ENCODE measurements at places on chromosomes 5 and 9.

DNA sequence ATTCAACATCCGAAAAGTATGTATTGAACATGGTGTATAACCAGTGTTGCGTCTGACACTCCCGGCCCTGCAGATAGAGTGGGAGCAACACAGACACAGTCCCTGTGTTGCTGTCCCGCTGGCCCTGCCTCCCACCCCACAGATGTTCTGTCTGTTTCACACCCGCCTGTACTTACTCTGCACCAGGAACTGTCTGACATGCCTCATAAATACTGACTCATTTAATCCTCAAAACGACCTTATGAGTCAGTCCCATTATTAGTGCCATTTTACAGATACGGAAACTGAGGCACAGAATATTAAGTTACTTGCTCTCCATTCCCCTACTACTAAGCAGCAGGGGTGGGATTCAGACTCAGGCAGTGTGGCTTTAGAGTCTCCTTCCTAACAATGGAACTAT is 109.8 kb upstream of the NFIL3 start:
- no peak for DNase-seq

GRCh38 chr5:149544028-149544420 is 7.2 kb downstream of the CSNK1A1 start:
- no peak for DNase-seq

- DNase-seq: no peak
Measured at GRCh38 chr5:137462816-137463520, 36.2 kb downstream of the SPOCK1 start.

DNA sequence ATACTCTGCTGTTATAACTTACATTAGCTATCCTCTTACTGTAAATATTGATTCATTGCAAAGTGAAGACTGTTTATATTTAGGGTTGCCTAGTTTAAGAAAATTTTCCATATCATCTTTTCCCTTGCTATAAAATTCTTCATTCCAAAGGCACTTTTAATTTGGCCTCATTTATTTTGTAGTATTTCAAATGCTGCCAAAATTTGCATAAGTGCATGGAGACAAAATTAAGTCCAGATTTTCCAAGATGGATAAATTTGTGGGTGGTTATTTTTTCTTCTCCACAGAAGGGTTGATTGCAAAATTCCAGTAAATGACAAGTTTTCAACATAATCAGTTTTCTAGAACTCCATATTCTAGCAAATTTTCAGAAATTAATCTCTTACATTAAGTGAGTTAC is 141.5 kb upstream of the MTAP start:
- DNase-seq: no peak

DNA sequence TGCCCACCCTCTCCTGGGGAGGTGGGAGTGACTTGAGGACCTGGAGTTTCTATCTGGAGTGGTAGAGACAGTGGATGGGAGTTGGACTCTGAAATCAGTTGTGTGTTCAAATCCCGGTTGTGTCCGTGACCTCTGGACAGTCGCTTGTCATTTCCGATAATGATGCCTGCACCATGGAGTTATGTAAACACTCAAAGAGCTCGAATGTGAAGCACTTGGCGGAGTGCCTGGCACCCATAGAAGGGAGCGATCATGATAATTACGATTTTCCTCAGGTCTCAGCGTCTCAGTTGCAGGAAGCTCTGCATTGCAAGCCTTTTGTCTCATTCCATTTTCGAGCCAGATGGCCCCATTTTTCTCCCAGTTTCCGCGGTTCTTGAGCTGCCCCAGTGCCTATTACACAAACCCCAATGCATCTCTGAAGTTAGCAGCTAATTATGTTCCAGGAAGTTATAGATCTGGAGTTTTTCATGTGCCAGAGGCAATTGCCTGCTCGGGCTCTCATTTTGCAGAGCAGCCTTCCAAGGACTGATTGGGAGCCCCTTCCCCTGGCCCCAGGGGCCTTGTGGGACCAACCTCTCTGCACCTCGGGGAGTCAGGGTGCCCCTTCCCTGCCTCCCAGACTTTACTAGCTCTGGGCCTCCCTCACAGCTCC is 175.5 kb upstream of the MVB12B start:
- peak; percentile 59 for DNase-seq

DNA sequence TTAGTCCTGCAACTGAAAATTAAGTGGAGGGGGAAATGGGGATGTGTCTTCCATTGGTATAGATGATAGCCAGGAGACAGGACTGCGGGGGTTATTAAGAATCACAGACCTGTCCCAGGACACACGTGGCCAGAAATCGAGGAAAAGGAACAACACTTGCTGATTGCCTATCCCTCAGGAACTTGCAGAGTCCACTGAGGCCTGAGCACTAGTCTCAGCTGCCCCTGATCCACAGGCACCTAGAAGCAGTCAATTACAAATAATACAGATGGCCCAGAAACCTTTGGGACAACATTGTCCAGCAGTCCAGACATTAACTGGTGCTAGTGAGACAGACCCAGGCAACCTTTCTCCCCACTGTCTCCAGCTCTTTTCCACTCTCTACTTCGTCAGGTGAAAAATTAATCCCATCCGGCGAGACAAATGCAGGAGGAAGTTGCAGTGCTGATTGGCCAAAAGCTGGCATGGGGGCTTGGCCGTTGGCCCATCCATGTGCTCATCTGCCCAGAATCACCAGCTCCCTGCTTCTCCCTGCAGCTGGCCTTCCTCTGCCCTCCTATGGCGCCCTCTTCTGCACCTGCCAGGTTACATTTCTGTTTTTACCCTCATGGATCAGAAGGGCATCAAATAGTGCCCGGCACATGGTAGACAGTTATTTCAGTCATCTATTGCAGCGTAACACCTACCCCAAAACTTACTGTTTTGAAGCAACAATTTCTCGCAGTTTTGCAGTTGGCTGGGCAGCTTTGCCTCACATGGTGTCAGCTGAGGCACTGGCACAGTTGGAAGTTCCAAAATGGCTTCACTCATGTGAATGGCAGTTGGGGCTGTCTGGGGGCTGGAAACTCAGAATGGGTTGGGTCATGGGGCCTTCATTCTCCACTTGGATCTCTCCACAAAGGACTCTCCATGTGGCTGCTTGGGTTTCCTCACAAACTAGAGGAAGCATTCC is 3.6 kb upstream of the B4GALT1 start:
- DNase-seq: no peak

- no peak for DNase-seq
Measured at GRCh38 chr9:25813478-25813877, 135.2 kb upstream of the TUSC1 start.

- no peak for DNase-seq
Measured at GRCh38 chr5:6246820-6247437, 131.4 kb downstream of the MED10 start.

DNA sequence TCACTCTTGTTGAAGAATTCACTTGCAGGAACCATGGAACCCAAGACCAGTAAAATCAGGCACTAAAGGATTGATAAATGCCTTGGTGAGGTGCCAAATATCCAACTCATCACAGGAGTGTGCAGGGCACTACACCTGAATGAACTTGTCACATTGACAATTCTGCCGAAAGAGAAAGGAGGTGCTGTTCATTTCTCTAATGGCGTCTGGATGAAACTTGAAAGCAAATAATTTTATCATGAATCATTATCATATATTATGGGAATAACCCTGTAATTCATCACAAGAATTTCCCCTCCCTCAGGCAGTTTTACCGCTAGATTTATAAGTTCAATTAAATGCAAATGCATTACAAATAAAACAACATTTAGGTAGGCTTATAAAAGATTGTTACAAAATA is 360.0 kb downstream of the GLIS3 start:
- no peak for DNase-seq

- DNase-seq: no peak
Measured at GRCh38 chr5:6788439-6788838, 75.2 kb downstream of the TENT4A start.

- no peak for DNase-seq
Measured at GRCh38 chr5:164672205-164672604, 1166.8 kb downstream of the MAT2B start.

- DNase-seq: no peak
Measured at GRCh38 chr9:21695443-21695842, 107.0 kb upstream of the MTAP start.

DNA sequence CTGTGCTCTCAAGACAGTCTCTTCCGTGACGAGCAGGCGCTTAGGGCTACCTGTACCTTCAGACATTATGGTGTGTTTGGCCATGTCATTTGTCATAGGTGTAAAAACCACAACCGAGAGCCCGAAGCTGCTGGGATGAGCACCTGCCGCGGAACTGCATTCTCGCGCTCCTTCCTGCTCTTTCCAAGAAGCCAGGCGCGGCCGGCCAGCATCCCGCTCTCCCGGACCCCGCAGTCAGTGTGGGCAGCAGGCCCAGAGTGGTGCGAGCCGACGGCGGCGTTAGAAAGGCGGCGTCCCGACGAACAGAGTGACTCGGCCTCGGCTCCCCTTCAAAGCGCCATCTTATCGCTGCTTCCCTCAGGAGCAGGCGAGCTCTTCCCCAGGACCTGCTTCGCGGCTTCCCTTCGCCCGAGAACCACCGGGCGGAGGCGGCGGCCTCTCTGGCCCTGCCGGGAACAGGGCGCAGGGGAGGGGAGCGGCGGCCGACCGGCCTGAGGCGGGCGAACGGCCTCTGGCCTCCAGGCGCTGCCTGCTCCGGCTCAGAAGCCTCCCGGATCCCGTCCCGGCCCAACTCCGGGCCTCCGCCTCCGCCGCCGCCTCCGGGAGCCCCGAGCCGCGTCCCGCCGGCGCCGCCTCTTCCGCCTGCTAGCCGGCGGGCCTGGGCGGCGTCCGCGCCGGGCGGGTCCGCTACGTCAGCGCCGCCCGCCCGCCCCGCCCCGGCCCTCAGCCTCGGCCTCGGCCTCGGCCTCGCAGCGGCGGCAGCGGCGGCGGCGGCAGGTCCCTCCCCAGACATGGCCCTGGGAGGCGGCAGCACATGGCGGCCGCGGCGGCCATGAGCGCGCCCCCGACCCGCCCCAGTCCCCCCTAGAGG is at the start of gene FAM120A:
FAM120A (plus strand) TSS at position 741 of the 871 bp plus-strand sequence. CDS start 231 bp downstream, outside the sequence.
- DNase-seq: peak; percentile 20

DNA sequence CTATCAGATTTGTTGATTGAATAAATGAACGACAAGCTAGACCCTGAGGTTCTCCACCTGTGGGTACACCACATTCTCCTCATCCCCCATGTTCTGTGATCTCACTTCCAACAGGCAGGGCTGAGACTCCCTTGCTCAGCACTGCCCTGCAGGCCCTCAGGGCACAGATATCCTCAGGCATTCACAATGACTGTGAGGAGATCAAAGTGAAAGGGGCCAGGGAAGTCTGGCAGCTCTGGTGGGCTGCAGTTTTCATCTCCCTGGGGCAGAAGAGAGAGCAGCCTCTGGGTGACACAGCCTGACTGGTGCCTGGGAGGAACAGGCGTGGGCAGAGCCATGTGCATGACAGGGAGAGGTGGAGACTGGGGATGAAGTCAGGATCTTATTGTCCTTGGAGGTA is 142.4 kb upstream of the C9orf72 start:
- DNase-seq: no peak
